CD4-positive, CD25-positive, alpha-beta regulatory T cell (primary cell): ENCODE measurements at places on chromosomes 16 and 17.

GRCh38 chr16:379183-379960 lies 2.4 kb downstream of the PGAP6 start:
- DNase-seq, result no peak

DNA sequence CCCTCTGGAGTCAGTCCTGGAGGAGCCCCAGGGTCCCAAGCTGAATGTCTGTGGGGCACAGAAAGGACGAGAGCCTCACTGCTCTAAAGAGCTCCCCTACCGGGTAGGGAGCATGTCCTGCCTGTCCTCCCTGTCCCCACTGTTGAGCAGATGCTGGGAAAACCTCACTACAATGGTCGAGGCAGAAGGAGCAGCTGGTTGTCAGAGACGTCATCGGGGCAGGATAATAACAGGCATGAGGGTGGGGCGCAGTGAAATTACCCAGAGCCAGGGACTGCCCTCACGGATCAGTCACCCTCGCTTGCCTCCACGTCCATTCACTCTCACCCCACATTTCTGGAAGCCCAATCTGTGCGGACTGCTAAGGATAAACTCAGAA lies 538 bp downstream of the TM4SF5 start:
- no peak for DNase-seq

GRCh38 chr16:70428178-70428998 lies 10.5 kb downstream of the ST3GAL2 start:
- DNase-seq, result no peak

- DNase-seq, result no peak
Measured at GRCh38 chr17:32995416-32996045, 3.9 kb downstream of the SPACA3 start.

DNA sequence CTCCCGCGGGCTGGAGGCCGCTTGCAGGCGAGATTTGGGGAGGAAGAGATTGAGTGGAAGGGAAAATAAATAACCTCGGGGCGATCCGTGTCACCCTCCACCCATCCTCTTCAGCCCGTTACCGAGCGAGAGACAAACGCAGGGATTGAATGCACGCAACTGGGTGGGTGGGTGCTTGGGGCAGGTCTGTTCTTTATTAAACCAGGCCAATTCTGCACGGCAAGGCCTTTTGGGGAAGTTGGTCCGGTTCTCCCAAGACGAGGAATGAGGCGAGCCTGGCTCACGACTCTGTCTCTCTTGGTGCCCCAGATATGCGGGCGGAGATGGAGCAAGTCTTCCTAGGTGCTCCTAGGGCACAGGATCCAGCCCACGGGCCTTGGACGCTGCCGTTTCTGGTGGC lies 396 bp upstream of the HOXB7 start:
- DNase-seq, result no peak

DNA sequence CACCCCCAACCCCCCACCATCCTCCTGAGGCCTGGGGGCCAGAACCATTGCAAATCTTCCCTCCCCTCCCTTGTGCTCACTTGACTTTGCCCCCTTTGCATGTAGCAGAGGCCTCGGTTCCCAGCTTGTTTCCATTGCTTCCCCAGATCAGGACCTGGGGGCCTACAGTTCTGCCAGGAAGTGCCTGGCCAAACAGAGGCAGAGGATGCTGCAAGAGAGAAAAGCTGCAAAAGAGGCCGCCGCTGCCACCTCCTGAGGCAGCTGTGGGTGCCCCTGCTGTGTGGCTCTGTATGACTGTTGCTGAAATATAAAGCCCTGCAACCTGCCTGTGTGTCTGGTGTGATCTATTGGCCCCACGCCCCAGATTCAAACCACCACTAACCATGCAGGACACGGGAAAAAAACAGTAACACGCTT lies 2.3 kb downstream of the NDUFB10 start:
- no peak for DNase-seq

DNA sequence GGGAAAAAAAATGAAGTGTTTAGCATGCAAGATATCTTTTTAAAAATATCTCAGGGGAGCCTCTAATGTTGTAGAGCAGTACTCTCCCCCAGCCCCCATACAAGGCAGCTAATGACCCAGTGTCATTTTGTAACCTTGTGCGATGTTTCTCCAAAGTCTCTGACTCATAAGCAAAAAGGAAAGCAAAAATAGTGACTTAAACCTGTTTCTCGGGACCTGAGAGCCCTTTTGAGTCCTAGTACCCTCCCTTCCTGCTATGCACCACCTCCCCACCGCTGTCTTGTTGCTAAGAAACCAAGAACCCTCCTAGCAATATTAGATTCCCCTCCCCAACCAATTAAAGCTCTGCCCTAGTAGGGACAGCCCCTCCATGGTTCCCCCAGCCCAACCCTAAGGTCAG lies 2.8 kb downstream of the MYCBPAP start:
- peak; percentile 36 for DNase-seq

DNA sequence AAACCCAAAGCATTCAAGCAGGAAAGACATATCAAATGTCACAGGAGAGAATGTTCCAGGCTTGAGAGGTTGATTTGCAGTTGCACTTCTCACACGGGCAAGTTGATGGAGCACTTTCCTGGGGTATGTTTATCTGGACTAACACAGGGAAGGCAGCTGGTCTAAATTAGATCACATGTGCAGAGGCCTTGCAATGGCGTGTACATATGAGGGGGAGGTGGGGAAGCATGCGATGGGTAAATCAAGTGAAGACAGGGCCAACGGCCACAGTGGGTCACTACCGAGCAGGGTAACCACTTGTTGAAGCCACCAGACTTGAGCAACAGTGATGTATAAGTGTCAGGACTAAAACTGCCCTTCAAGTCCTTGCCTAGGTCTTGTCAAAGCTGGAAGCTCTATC lies 156.6 kb upstream of the MAF start:
- DNase-seq, result no peak

GRCh38 chr17:2982854-2983253 lies 80.6 kb downstream of the OR1D5 start:
- no peak for DNase-seq

DNA sequence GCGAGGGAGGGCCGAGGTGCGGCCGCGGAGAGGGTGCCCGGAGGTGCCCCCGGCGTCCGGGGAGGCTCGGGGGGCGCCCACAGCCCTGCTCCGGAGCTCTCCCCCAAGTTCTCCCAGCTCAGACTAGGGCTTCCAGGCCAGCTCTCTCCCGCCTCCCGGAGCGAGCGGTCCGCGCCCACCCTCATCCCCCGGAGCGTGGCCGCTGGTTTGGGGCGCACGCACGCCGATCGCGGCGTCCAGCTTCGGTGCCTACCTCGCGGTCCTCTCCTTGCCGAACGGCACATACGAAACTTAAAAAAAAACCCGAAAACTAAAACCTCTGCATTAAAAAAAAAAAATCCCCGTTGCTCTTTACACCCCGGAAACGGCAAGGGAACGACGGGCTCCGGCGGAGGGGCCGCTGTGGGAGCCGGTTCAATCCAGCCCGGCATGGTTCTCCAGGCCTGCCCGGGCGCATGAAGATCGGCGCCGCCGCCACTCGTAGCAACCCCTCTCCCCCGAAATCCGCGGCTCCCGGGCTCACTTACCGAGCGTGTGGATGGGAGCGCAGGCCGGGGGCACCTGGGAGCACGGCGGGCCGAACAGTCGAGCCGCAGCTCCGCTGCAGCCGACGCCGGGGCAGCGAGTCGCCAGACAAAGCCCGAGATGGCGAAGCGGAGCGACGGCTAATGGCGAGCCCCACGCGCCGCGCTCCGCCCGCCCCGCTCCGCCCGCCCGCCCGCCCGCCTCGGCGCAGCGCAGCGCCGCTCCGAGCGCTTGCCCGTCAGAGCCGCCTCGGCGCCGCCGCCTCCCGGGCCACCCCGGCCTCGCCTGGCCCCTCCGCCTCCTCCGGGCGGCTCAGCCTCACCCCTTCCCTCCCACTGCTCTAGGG lies 973 bp upstream of the UBTF start:
- DNase-seq, result peak; percentile 72

- DNase-seq, result no peak
Measured at GRCh38 chr17:61053469-61053868, 346.2 kb upstream of the TBX2 start.

DNA sequence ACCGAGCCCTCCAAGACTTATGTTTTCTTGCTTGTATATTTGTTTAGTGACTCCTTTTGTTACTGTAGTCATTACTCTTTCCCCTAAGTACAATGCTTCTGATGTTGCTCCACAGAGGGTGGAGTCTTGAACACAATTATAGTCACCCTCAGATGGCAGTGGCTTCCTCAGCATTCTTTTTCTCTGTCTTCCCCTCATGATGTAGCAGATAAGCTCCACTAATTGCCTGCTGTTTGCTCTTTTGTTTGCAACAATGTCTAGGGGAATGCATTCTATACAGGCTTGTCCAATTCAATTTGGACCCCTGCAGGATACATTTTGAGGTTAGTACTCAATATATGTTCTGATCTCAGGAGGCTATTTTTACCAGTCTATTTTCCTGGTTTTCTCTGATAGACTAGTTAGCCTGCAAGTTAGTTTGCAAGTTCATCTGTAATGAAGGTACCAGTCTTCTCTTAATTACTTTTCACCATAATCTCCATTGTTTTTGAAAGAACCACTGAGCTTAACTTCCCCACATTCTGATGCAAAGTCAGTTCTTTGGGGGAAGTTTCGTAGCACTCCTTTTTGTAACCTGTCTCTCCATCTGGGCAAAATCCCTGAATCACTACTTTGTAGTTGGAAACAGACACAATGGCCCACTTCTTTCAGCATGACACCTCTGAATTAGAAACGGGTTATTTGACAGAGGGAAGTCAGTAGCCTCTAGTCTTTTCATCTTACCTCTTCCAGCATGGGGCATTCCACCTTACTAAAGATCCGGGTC lies 1509.2 kb downstream of the CDH11 start:
- no peak for DNase-seq

DNA sequence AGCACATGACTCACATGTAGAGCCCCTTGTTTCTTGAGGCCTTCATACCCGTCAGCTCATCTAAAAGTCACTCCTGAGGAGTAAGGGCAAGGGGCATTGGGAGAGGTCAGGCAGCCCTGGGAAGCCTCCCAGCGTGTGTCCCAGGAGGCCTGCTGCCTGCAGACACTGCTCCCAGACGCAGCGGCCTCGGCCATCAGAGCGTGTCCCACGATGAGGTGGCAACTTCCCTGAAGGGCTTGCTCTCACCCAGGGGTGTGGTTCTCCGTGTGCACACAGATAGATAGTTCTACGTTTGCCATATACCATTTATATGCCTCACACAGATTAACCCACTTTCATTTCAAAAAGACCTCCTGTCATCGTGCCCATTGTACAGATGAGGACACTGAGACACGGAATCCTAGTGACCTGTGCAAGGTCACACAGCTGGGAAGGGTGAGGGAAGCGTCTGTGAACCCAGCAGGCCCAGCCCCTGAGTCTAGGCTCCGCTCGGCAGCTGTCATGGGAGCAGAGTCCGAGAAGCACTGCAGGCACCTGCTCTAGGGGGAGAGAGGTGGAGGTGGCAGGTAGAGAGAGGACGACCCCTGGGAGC lies 8.3 kb downstream of the TUBB3 start:
- no peak for DNase-seq

- no peak for DNase-seq
Measured at GRCh38 chr17:40854175-40854814, 12.7 kb downstream of the KRT12 start.

GRCh38 chr17:661509-661908 lies 53.1 kb downstream of the VPS53 start:
- no peak for DNase-seq

- DNase-seq, result no peak
Measured at GRCh38 chr16:66337463-66338188, 28.9 kb upstream of the CDH5 start.

- no peak for DNase-seq
Measured at GRCh38 chr17:81722184-81723120, 10.4 kb downstream of the SLC25A10 start.

DNA sequence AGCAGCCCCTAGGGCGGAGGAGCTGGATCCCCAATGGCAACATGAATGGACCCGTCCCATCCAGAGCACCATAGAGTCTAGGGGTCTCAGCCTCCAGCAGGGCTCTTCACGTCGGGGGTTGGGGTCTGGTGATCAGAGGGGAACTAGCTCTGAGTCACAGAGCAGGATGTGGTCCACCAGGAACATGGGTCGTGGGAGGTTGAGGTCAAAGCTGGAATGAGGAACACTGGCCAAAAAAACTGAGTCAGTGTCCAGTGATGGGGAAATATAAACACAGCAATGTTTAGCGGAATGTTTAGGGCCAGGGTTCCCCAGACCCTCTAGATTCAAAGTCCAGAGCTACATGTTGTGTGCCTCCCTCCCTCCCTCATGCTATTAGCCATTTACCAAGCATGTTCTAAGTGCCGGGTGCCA lies 79.1 kb upstream of the C16orf82 start:
- no peak for DNase-seq

- DNase-seq, result no peak
Measured at GRCh38 chr16:67151431-67152097, 766 bp upstream of the B3GNT9 start.

DNA sequence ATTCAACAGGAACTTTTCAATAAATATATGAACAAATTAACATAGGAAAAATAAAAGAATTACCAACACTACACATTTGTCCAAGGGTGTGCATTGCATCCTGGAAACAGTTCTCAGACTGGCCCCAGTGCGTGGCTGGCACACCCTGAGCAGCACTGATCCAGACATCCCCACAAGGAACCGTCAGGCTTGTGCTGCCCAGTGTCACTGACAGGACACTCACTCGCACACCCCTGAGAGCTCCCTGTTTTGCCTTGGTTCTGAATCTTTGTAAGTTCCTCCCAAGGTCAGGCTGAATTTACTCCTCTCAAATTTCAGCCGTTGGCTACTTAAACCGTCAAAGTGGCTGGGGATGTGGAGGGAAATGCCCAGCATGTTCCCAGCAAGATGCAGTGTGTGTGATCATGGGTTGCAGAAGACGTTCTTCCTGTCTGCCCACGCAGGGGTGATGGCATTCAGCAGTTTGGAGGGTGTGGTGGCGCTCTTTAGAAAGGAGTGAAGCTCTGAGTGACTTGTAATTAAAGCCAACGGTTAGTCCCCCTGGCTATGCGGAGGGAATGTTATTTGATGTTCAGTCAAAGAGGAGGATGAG lies 1.7 kb downstream of the MT2A start:
- peak; percentile 83 for DNase-seq
